ENCODE measurements at places on chromosomes 3 and 15.

GRCh38 chr15:77039217-77039533 lies 31.7 kb downstream of the TSPAN3 start:
- DNase-seq = no peak

DNA sequence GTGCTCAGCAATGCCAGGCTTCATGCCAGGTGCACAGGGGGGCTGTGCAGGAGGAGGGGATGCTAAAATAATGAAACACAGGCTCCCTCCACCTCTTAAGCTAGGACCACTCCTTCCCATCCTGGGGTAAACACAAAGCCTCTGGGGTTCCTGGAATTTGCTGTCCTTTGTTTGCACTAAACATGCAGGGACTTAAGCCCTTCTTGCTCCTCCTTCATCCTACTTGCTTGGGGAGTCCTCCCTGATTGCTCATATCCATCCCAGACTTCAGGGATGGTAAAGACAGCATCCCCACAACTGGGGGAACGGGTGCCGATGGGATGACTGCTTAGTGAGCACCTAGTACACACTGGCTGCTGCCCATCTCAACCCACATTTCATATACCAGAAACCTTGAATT lies 5.1 kb downstream of the LINGO1 start:
- DNase-seq = no peak

- no peak for DNase-seq
These were observed 319.9 kb downstream of the NAALADL2 start for GRCh38 chr3:175179055-175179454.

DNA sequence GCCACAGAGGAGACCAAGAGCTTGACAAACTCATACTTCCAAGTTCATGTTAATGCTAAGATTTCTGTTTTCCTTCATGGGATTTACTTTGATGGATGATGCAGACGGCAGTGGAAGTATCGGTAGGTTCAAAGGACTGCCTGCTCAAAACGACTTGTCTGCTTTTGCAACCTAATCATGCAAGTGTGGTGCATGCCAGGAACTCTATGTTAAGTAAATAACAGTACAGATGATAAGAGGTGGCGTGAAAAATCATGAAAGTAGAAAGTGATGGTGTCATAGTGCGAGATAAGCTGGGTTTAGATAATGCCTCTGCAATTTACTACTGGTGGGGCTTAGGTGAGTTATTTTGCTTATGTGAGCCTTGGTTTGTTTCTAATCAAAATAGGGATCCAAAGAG lies 14.7 kb upstream of the LMCD1 start:
- DNase-seq = no peak

GRCh38 chr3:172279974-172280373 lies 168.3 kb downstream of the GHSR start:
- no peak for DNase-seq

- no peak for DNase-seq
These were observed 58.1 kb upstream of the CD200R1L start for GRCh38 chr3:112904786-112905185.

DNA sequence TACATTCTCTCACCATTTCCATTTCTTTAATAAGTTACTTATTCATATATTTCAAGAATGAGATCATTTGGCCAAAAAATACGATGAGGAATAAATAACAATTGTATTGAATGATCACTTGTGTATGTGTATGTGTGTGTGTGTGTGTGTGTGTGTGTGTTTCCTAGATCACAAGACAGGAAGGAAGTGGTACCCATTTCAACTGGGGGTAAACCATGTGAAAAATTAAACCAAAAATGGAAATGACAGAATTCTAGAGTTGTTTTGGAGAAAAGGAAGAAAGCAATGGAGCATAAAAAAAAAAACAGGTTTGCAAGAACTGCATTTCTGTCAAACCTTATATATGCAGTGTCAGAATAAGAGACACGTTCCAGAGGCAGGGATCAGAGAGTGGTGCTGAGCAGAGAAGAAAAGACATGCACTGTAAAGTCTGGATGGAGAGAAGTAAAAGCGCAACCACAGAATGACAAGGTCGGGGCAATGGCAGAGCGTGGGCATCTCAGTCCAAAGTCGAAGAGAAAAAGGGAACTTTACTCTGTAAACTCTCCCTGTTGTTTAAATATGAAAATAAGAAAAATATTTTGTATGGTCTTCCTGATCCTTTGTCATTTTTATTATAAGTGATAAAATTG lies 75.5 kb downstream of the PEX5L start:
- no peak for DNase-seq

DNA sequence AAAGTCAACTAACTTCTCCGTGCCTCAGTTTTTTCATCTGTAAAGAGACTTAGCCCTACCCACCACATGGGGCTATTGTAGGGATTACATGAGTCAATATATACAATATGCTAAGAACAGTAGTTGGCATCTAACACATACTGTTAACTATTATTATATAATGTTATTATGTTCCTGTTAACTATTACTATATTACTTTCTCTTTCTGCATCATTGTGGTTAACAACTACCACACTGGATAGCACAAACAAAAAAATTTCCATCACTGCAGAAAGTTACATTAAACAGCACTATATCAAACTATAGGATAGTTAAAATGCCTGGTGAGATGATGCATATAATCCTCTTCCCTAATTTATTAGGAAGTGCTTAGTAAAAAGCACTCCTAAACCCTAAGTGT lies 23.7 kb downstream of the STAG1 start:
- no peak for DNase-seq

GRCh38 chr3:128760881-128761280 lies 34.9 kb downstream of the RAB7A start:
- DNase-seq = no peak

- no peak for DNase-seq
These were observed 82.8 kb downstream of the FAIM start for GRCh38 chr3:138691351-138691750.

- DNase-seq = no peak
These were observed 48.6 kb downstream of the CMSS1 start for GRCh38 chr3:99866261-99866761.

- no peak for DNase-seq
These were observed 25.2 kb upstream of the SLC6A6 start for GRCh38 chr3:14377044-14377837.

DNA sequence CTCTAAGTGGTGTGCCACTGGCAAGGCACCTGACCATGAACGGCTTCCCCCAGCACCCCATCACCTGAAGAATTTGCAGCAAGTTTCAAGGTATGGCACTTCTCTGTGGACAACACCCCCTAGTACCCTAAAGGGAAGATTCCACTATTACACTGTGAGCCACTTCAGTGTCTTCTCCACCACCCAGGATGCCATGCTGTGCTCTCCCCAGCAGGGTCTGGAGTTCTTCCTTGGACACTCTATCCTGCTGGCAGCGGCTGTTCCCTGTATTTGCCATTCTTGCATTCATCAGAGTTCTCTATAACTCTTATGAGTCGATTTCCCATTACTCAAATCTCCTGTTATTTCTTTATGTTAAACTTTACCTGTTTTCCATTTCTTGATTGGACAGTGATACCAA lies 33.9 kb upstream of the RNU6-1 start:
- DNase-seq = no peak

DNA sequence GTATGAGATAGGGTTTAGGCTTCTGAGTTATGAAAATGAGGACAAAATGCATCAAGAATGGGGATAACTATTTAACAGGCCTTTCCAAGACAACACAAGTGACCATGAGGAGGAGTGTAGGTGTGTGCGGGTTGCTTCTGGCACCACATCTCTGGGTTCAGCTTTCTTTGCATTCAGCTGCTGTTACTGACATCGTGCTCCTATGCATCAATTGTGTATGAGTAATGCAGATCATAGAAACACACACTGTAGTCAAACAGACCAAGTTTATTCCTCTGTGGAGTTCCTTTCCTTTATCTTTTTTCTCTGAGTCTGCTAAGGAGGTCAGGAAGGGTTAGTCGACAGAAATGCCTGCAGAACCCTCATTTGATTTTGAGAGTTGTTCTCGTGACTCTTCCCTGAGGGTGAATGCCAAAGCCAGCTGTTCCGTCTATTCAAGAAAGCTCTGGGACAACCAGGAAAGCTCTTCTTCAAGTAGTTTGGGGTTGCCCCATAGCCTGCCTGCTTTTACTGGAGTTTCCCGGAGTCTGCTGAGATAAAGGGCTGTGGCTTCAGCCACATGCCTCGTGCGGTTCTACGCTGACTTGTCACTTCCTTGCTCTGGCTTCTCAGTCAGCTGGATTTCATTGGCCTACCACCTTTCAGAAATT lies 136.7 kb upstream of the TLE3 start:
- DNase-seq = no peak

DNA sequence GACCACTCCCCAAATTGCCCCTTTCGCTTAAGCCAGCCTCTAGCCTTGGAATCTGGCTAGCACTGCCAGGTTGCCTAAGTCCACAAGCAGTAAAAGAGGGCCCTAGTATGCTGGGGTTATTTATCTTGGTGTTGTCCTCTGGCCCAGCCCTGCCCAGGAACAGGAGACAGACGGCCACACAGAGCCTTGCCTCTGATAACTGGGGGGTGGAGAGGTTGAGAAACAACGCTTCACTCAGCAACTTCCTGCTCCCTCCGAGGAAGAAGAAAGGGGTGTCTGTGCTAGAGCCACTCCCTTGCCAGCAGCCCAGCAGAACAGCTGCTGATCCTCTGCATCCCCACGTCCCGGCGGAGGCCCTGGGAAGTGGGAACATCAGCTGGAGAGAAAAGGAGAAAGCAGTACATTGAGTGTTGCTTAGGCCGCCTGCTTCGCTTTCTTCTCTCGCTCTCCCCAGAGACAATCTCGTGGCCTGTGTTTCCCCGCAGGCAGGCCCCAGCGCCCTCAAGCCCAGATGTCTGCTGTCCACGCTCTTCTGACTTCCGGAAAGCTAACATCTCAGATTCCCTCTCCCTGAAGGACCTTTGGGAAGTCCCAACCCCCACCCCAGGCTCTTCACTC lies 22.6 kb upstream of the C3orf70 start:
- no peak for DNase-seq

DNA sequence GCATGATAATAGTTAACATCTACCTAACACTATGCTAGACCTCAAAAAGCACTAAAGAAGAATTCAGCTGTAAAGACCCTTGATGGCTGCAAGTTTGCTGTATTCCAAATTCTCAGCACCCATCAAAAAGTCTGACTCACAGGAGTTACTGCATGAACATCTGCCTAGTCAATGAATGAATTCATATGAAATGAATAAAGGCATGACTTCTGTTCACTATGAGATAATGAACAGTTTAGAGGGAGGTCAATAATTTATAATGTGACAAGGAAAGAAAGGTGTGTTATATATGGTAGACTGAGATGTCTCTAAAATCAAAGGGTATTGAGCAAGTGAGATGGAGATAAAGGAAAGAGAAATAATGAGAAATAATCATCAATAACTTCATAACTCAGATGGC lies 508.2 kb upstream of the TGFBR2 start:
- no peak for DNase-seq

DNA sequence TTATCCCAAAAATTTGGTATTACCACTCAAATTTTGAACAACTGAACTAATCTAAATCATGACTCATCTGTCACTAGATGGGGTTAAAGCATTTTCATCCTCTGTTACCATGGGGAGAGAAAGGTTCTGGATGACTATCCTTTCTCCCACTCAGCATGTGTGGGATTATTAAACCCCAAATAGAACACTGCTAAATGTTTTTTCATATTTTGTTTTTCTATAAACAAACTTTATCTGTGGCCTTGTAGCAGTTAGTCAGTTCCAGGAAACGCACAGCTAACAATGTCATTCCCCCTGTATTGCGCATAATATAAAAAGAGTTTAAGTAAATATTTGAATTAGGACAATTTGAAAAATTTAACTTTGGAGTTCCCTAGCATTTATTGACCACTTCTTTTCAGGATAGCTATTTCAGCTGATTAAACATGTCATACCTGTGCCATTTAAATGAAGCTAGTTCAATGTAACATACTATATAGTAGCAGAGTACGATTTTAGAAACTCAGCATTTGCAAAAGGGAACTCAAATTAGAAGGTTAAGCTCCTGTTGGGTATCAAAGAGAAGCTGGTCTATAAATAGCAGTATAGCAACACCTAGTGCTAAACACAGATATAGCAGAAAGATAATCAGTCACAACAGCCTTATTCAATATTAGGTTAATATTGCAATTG lies 9.2 kb upstream of the TMEM212 start:
- DNase-seq = no peak

DNA sequence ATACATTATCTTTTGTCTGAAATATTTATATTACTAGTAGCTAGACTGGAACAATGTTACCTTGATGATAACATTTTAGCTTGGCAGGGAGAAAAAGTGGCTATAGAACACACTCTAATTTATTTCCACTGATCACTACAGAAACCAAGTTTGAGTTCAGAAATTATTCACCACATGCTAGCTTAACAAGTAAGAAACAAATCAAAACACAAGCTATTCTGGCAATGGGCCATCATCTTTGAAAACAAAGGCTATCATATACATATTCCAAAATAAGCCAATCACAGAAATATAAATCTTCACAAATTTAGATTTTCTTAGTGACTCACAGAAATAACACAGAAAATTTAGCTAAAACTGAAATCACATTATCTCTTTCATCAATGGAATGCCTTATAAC lies 17.1 kb downstream of the AQR start:
- DNase-seq = no peak

DNA sequence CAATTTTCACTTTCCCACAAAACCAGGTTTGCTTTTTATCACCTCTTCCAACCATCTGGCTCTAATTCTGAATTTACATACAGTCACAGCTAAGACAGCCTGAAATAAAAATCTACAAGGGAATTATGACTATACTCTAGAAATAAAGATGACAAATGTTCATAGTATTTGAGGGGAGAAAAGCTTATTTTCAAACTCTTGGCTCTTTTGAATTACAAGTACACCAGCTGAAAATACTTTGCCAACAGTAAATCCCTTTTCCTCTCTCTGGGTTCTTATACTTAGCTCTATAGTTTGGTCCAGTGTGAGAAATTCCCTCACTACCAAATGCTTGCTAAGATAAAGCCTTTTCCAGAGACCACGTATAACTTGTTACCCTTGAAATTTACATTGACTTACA lies 1037.9 kb downstream of the ROBO1 start:
- DNase-seq = no peak
